ENCODE measurements at places on chromosomes 7 and 10.

GRCh38 chr7:104175361-104175984, 32.3 kb downstream of the ORC5 start:
- no peak for DNase-seq

GRCh38 chr10:113137941-113138685, 188.1 kb downstream of the TCF7L2 start:
- no peak for DNase-seq

DNA sequence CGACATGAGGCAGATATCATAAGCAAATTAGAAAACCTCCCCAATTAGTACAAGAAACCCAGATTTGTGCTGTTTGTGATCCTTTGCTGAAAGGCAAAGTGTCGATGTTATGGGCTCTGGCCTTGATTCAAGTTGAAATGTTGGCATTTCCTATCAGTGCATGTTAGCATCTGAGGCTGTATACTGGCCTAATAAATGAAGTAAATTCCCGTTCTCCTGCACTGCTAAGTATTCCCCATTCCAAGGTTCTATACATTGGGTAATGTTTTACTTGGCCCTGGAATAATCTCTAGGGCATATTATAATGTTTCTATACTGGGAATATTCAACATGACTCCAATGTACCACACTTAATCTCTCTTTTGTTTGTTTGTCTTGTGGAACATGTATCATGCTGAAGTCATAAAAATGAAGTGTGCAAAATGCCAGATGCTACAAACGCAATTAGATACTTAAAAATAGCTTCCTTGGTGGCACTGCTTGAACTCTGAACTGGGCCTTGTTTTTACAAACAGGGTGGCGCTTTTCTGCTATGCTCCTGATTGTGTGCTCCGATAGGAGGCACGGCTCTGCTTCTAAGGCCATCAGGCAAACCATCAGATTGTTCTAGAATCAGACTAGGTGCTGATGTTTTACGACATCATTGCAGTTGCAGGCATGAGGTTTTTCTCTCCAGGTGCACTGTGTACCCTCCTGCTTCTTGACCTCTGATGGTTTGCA, 156.7 kb upstream of the TCF7L2 start:
- DNase-seq, result no peak

- no peak for DNase-seq
These were observed 99.6 kb downstream of the NRP1 start for GRCh38 chr10:33234831-33235237.

- DNase-seq, result no peak
These were observed 456.2 kb upstream of the NRP1 start for GRCh38 chr10:33790521-33791271.
